ENCODE measurements at places on chromosomes 11 and 22. TPM values are rescaled to one million over a fixed set of nuclear protein-coding genes. Genes with fewer than 3 reads are reported as not detected.
A peak's percentile ranks its signal among the peaks of the same experiment; 100 is the strongest.

DNA sequence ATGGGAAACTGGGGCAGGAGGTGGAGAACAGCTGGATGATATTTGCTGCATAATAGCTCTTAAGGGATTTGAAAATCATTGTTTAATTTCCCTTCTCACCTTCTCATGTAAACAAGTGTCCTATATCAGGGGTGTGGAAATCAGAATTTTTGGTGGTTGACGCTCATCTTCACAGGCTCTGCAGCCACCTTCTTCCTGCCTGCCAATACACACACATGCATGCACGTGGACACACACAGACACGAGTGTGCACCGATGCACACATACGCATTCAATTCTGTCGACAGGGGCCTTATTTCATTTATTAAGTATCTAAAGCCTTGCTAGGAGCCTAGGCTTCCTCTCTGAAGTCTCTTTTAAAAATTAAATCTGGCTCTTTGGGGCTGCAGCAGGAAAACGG, 349.4 kb upstream of the NCAM1 start:
- DNase-seq = peak; percentile 7

GRCh38 chr11:113242060-113242459, 72.3 kb upstream of the TTC12 start:
- no peak for DNase-seq

- no peak for DNase-seq
Measured at GRCh38 chr11:105032495-105032894, 2.4 kb downstream of the CASP1 start.

SHISAL1 gene
- 1.6 TPM for total RNA-seq

PKDREJ gene
- not detected for total RNA-seq

CELSR1 gene
- 69.2 TPM for total RNA-seq
